ENCODE measurements at places on chromosomes 3 and 15.

- no peak for DNase-seq
These were observed 246.1 kb upstream of the RASGRP1 start for GRCh38 chr15:38810686-38811085.

GRCh38 chr3:198051836-198052235 lies 91.8 kb downstream of the LMLN start:
- DNase-seq = no peak

DNA sequence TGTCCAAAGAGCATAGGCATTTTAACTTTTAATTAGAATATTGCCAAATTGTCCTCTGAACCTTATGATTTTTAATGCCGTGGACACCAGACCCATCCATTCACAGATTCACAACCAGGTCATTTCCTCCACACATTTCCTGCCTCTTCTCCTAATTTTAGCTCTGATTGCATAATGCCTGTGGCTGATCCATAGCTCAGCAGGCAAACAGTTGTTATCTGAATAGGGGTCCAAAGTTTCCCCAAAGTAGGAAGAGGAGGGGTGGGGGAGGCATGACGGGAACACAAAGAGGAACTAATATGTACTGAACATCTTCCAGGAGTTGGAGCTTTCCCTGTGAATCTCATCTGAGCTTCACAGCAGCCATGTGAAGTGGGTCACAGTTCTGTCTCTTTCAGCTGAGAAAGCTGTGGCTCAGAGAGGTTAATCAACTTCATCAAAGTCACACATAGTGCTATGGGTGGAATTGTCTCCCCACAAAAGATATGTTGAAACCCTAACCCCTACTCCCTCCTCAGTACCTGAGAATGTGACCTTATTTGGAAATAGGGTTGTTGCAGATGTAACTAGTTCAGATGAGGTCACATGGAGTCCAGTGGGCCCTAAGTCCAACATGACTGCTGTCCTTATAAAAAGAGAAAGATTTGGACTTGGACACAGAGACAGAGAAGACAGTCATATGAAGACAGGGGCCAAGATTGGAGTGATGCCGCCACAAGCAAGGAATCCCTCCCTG lies 106.7 kb upstream of the AGBL1 start:
- DNase-seq = no peak

GRCh38 chr3:101725194-101725889 lies 928 bp downstream of the CEP97 start:
- no peak for DNase-seq

DNA sequence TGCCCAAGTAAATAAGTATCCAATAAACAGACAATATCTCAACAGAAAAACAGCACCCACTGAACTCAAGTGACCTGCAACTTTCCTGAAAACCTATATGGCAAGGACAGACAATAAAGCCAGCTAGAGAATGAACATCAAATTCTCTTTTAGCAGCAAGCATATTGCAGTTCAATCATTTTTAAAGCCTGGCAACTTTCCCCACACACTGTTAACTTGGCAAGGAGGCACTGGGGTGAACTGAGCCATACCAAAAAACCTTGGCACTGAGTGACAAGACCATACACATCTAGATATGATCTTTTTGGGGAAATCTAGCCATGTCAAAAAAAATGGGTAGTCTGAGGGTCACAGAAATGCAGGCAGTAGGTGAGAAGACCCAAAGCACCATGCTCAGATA lies 174.6 kb downstream of the STT3B start:
- DNase-seq = peak; percentile 56

DNA sequence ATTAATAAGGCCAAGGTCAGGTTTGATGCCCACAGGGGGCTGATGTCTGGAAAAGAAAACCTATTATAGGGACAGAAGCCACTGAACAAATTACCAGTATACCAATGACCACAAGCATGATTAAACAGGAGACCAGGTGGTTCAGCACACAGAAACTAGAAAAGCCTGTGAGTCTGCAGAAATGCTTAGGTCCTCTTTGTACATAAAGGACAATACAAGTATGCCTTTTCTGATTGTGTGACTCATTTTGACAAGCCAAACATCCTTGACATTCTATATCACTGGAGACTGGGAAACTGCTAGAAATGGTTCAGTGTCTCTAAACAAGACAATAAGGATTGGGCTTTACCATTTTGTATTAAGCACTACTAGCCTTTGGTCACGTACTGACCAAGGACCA lies 113.2 kb upstream of the MYO5C start:
- DNase-seq = no peak

- DNase-seq = no peak
These were observed 166.6 kb downstream of the ANO10 start for GRCh38 chr3:43455233-43455632.

DNA sequence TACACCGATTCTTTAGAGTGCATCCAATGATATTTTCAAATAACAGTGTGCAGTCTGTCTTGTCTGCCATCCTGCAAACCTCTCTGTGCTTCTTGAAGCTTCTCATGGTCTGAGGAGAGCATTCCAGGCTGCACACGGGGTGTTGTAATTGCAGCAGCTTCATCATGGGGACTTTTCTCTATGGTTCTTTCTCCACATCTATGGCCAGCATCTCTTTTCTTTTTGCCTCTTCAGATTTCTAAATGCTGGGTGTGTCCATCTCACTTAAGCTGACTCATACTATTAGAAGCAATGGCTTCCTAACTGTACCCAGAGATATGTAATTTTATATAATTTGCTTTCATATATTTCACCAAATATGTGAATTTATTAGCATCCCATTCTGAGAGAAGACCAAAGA lies 63.8 kb upstream of the EPHB3 start:
- no peak for DNase-seq

- DNase-seq = no peak
These were observed 424 bp downstream of the EAF2 start for GRCh38 chr3:121835465-121835801.

- DNase-seq = no peak
These were observed 15.0 kb downstream of the GTF2A2 start for GRCh38 chr15:59642351-59642750.

GRCh38 chr15:49622561-49622960 lies 1.7 kb downstream of the DTWD1 start:
- no peak for DNase-seq

DNA sequence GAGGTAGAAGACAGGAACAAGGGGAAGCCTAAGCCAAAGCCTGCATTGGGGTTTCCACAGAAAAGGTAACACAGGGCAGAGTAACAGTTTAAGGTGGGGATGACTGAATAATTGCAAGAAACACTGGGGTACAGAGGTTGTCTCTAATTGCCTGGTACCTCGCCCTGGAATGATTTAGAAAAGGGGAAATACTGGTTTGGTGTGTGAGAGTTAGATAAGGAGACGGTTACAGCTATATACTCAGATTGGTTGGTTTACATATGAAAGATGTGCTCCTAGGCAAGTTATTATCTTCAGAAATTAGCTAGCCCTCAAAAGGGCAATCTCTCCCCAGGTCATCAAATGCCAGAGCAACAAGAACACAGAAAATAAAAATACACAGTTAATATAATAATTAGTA lies 58.8 kb downstream of the SMARCC1 start:
- DNase-seq = no peak

- DNase-seq = no peak
These were observed 69.9 kb downstream of the OXNAD1 start for GRCh38 chr3:16334909-16335308.

GRCh38 chr15:69610277-69610676 lies 157.7 kb downstream of the RPLP1 start:
- DNase-seq = no peak

DNA sequence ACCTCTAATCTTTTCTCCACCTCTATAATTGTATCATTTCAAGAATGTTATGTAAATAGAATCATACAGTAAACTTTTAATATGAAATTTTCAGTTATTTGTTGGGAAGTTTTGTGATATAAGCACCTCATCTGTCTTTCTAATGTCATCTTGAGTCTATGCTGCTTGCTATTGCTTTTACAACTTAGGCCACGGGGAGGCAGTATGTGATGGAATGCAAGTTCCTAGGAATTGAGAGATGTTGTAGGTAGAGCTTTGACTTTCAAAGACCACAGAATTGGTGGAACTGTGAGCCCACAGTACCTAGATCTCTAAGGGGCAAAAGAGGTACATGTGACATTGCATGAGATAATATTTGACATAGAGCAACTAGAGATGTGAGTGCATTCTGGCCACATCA lies 328.3 kb downstream of the MFSD1 start:
- DNase-seq = peak; percentile 9

GRCh38 chr15:79002581-79002980 lies 57.7 kb upstream of the CTSH start:
- DNase-seq = no peak

GRCh38 chr15:80081390-80081789 lies 21.9 kb downstream of the ZFAND6 start:
- DNase-seq = no peak

DNA sequence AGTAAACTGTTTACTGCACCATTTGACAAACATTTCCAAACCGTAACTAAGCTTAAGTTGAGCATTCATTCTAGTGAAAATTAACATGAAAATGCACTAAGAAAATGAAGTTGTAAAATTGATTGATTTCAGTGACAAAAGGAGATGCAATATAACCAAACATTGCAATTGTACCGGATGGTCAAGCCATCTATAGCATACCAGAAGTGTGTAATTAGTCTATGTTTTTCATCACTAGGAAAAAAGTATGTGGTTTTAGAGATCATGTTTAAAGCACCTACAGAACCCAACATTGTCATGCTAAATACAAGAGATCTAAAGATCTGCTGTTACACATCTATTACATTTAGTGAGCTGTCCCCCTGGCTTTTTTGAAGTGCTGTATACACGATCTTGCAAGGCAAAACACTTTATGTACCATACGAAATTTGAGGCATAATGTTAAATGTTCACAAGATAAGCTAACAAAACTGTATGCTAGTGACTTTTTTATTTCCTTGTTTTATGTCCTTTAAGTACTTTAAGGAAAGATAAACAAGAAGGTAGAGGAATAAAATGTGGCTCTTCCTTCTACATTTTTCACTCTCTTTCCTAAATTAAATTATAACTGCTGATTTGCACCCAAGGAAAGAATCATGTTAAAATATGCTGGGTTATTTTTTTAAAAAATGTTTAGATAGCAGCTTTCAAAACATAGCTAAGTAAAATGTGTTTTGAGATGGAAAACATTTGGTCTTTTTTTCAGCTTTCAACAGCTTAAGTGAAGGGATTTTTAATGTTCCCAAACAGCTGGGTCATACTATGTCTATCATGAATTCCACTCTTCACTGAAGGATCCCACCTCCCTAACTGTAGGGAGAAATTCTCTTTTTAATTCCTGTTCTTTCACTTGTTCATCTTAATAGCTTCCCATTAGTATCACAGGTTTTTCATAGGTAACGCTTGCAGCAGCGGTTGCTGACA lies 498.0 kb downstream of the MECOM start:
- no peak for DNase-seq

DNA sequence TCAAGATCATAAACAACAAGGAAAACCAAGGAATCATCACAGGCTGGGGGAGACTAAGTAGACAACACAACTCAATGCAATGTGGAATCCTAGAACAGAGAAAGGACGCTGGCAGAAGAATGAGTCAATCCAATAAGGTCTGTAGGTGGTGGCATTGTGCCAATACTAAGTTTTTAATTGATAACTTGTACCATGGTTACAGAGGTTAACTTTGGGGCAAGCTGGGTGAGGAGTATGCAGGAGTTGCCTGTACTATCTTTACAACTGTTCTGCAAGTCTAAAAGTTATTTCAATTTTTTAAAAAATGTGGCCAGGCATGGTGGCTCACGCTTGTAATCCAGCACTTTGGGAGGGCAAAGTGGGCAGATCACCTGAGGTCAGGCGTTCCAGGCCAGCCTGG lies 46.2 kb downstream of the RORA start:
- no peak for DNase-seq

DNA sequence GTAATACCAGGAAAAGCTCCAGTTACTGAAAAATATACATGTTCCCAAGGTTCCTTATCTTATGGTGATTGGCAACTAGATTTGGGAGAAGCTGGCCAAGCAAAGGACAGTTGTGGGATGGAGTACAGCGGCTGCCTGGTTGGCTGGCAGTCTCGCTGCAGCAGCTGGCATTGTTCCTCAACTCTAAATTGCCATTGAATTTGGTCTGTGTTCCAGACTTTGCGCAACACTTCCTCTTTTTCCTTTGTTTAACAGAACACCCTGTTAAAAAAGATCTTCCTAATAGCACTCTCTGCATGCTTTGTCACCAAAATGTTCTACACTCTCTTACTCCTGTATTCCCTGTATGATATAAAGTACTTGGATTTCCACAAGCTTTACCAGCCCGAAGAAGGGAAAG lies 420.6 kb upstream of the RBMS3 start:
- no peak for DNase-seq

GRCh38 chr15:65183865-65184159 lies 1.3 kb downstream of the CLPX start:
- no peak for DNase-seq

DNA sequence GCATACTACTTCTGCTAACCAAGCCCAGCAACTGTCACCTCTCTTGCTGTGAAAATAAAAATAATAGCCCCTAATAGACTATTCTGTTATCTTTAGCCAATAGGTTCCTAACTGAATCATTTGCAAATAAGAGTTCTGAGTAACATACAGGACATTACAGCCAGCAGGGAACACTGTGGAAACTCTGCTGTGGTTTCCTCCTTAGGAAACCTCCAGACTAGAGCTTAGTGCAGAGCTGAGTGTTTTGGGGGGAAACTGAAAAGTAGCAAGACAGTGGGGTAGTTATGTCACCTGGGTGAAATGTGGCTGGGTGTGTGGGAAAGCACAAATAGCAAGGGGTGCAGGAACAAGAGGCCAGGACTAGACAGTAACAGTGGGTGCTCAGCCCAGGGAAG lies 32.4 kb downstream of the DZIP1L start:
- DNase-seq = no peak
